ENCODE measurements at places on chromosomes 2 and 18. TPM values are rescaled to one million over a fixed set of nuclear protein-coding genes. Genes with fewer than 3 reads are reported as not detected.
A peak's percentile ranks its signal among the peaks of the same experiment; 100 is the strongest.

- DNase-seq, result peak; percentile 28
Measured at GRCh38 chr2:85537600-85538506, 1.1 kb upstream of the MAT2A start.

DNA sequence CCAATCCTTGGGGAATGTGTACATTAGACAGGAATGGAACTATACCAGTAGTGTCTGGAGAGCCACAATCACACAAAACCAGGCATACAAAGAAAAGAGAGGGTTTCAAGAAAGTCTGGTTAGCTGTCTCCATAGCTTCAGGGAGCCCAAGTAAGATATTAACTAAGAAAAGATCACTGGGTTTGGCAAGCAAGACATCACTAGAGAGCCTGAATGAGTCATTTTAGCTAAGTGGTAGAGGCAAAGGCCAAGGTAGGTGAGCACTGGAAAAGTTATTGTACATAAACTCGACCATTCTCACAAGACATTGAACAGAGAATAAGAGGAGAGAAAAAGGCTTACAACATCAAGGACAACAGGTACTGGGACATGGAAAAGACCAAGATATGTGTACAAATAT, 143.8 kb upstream of the ARL4C start:
- no peak for DNase-seq

PLB1 gene
- 1.8 TPM for total RNA-seq

DNA sequence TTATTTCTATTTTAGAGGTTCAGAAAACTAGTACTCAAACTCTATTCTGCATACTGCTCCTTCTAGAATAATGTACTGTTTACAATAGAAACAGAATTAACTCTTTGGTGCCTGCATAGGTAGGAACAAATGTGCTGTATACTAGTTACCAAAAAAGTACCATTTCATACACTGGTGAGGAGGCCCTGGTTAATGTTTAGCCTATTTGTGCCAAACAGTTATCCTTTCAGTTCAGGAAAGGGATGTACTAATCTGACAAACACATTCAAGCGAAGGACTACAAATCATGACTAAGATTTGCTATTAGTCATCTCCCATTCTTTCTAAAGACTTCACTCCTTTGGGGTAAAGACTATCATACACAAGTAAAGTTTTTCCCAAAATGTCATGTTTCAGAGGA, 47.4 kb downstream of the EXOC6B start:
- no peak for DNase-seq

- DNase-seq, result no peak
Measured at GRCh38 chr2:37740164-37740739, 68.8 kb upstream of the CDC42EP3 start.

DNA sequence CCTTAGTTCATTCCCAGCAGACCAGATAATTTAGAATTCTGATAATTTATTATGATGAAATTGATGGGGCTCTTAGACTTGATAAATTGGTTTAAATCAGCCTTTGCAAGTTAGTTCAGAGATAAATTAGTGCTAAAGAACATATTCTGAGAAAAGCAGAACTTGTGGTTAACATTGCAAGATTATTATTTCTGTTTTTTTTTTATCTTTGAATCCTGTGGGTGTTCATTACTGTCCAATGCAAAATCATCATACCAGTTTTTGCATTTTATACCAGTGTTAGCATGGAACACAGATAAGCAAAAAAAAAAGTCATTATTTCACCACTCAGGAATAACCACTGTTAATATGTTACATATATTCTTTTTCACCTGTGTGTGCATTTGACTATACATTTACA, 9.1 kb downstream of the SEPTIN2 start:
- no peak for DNase-seq
